ENCODE measurements at places on chromosomes 3 and 15. TPM values are rescaled to one million over a fixed set of nuclear protein-coding genes. Genes with fewer than 3 reads are reported as not detected.

Gene C2CD4B
- 0.41 TPM for total RNA-seq

Gene LRRIQ4
- 0.82 TPM for total RNA-seq

Gene RAB5A
- 74.2 TPM for total RNA-seq

Gene CADPS
- total RNA-seq, result 270 TPM

Gene CAV3
- total RNA-seq, result not detected

Gene NOX5
- total RNA-seq, result under 0.01 TPM

Gene CCR1
- total RNA-seq, result 1.6 TPM

Gene CMSS1
- total RNA-seq, result 8.2 TPM
